ENCODE measurements at places on chromosomes 11 and 22.
A peak's percentile ranks its signal among the peaks of the same experiment; 100 is the strongest.

DNA sequence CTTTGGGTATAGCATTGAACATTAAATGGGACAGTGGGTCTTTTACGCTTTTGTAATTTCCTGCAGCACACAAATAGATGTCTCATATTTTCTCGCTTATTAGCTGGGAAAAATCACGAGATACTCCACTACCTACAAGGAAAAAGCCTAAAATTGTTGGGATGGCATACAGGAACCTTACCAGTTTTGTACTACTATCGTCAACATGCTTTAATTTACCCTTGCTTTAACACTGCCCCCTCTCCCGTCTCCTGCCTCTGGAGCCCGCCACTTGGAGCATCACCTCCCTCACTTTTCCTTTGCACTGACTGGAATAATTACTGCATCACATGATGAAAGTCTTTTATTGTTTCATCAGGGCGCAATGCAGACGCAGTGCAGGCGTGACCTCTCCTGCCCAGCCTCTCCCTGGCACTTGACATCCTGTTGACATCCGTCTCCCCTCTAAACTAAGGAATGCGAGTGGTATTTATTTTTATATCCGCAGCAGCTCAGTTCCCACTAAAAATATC lies 1.0 kb upstream of the FNBP4 start:
- DNase-seq: no peak

DNA sequence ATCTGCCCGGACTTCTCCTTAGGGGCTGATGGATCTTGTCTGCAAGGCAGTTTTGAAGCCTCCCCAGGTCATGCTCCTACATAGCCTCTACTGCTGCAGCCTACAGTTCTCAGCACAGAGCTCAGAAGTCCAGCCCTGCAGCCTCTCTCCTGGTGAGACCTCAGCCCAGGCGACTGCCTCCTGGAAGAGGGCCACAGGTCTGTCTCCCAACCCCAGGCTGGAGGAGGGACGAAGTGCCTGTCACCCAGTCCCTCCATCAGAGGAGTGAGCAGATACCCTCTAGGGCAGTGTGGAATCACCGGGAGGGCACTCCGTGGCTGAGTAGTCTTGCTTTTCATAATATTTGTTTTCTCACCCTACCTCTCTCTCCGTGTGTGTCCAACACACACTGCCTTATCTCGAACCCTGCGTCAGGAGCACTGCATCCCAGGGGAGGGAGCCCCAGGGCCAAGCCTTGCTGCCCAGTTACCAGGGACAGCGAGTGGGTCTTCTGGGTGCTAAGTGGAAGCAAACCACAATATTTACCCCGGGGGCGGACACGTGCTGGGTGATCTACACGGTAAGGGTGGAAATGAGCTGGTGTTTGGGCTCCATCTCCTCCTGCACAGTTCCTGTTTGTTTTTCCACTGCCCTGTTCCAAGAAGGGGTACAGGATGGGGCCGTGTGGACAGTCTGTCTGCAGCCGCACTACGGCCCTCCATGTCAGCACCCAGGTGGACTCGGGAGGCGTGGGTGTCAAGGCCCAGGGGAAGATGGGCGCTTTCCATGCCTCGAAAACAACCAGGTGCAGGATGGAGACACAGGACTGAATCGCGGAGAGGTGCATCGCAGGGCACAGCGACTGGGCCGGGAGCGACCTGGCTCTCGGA lies 133.7 kb upstream of the HSD17B12 start:
- DNase-seq: no peak

DNA sequence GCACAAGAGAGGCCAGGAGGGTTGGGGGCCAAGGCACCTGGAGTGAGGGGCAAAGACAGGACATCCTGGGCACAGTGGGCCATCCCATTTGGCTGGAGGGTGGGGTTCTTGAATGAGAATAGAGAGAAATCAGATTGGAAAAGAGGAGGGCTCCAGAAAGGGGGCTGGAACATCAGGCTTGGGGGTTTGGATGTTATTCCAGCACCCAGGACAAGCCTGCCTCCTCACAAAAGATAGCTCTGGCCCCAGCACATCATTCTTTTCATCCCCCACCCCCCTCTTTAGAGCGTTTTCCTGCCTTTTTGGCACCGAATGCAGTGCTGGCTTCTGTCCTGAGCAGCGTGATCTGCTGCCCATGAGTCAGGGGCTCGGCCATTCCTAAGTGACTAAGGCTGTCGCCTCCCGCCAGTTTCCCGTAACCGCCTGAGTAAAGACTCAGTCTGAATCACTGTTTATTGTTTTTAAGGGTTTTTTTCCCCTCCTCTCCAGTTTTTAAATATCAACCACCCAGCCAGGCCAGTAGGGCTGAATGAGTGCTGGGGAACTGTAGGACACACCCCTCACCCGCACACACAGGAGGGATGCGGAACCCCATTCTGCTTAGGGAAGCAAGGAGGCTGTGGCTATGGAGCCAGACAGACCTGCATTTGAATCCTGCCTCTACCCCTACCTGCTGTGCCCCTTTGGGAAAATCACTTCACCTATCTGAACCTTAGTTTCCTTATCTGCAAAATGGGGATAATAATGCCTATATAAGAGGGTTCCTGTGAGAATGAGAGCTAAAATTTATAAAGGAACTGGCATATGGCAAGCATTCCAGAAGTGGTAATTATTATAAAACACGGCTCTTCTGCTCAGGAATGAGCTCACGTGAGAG lies 32.4 kb upstream of the NAV2 start:
- DNase-seq: no peak

GRCh38 chr11:75400146-75400865 lies 988 bp downstream of the RPS3 start:
- no peak for DNase-seq

DNA sequence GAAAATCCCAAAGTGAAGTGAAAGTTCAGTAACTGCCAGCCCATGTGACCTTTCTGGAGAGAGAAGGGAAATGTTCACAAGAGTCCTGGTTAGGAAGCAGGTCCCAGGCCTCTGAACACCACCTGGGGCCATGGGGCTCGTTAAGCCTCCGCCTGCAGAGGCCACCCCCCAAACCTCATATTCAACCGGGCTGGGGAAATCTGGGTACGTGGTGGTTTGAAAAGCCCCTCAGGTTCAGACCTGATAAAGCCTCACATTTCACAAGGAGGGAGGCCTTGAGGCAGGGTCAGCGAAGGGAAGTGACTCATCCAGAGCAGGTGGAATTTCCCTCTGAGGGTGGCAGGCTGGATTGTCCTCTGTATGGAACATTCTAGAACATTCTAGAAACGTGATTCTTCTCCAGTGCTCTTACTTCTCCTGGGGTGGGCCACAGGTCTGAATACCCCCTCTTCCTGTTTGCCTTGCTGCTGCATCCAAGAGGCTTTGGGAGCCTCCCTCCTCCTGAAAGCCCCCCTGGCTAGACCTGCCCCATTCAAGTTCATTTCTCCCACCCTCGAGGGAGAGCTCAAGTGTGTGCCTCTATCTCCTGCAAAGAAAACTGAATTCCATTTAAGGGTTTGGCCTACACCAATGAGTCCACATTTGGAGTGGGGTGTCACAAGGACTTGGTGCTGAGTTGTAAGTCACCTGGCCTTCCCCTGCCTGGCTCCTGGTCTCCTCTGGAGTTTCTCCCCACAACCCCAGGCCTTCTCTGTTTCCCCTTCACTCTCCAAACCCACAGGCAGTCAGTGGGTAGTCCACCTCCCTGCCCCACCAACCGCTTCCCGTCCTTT lies 6.3 kb downstream of the FXYD2 start:
- no peak for DNase-seq

DNA sequence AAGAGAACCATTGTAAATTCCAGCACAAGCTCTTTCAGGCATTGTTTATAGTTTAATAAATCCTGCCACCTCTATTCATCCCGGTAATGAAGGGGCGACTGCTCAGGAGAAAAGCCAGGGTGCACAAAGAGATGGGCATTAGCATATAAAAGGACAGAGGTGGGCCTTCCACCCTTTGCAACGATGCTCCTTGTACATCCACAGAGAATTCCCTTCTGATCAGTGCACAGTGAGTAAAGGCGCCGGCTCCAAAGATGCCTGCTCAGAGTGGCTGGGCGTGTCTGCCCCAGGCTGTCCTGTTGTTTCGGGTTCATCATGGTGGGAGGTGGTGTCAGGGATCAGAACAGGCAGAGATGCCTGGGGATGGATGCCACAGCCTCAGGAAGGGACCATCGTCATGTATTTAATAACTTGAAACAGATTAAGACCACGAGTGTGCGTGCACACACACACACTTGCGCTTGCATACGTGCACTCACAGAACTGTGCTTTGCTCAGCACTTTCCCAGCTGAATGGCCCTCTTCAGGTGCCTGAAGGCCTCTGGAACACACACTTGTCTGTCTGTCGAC lies 305.0 kb downstream of the TBC1D22A start:
- DNase-seq: no peak

DNA sequence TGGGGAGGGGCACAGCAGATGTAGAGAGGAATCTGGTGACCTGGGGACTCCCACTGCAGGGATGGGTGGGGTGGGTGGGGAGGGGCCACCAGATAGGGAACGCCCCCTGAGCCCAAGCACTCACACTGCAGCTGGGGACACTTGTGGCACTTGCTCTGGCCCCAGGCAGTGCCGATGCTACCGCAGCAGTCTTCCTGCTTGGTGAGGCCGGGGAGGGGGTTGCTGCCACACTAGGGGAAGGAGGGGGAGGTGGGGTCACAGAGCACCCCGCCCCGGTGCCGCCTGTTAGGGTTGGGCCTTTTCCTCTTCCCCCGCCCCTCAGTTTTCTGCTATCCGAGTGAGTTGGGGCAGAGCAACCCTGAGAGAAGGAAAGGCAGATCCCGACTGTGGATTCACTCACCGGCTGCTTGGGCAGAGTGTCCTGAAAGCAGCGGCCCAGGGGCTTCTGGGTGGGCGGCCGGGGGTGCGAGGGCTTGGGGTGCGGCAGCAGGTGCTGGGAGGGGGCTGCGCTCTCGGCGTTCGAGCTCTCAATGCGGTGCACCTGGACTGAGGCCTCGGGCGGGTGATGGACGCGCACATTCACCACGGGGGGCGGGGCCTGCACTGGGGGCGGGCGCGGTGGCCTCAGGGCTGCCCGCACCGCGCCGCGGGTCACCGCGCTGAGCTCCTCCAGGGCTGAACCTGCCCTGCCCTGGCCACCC lies 4.7 kb downstream of the LTBP3 start:
- DNase-seq: peak; percentile 53

DNA sequence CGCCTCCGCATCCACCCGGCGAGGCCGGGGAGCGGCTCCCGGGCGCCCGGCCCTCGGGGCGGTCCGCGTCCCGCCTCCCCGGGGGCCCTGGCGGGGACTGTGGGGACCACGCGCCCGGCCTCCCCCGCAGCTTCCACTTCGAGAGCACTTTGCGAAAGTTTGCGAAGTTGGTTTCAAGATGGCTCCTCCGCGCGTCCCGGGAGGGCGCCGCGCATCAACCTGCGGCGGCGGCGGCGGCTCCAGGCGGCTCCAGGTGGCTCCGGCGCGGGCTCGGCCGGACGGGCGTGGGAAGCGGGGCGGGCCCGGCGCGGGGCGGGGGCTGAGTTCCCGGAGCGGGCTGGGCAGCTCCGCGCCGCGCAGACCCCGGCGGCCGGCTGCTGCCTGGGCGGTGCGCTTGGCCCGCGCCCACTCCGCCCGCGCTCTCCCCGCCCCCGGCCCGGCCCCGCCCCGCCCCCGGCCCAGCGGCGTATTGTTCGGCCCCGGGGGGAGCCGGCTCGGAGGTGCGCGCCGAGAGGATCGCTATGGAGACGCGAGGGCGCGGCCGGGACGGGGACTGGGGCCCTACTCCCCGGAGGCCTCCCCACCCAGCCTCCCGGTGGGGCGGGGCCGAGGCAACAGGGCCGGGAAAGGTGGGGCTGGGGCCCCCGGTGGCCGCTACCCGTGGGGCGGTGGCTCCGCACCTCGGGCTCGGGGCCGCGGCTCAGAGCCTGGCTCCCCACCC lies at the start of gene CELSR1:
Gene CELSR1 (minus strand): TSS at position 396 of the 721 bp plus-strand sequence. CDS start 450 bp downstream, outside the sequence.
- no peak for DNase-seq

- no peak for DNase-seq
Observed at GRCh38 chr11:16410479-16410878, 54.1 kb upstream of the SOX6 start.
